ENCODE measurements at places on chromosomes 16 and 17.

DNA sequence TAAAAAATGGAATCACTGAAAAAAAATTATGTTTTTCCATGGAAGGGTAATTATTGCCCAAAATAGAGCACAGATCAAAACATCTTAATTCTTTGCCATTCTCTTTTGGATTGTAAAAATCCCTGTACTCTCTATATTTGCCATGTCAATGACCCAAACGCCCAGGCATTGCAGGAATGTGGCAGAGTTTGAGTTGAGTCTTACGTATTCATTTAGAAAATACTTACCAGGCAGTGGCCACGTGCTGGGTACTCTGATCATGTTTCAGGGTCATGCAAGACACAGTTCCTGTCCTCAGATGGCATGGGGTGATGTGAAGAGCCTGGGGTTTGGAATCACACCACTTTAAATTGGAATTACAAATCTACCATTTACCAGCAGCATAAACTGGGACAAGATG, 267.7 kb downstream of the ABCC12 start:
- DNase-seq: no peak

DNA sequence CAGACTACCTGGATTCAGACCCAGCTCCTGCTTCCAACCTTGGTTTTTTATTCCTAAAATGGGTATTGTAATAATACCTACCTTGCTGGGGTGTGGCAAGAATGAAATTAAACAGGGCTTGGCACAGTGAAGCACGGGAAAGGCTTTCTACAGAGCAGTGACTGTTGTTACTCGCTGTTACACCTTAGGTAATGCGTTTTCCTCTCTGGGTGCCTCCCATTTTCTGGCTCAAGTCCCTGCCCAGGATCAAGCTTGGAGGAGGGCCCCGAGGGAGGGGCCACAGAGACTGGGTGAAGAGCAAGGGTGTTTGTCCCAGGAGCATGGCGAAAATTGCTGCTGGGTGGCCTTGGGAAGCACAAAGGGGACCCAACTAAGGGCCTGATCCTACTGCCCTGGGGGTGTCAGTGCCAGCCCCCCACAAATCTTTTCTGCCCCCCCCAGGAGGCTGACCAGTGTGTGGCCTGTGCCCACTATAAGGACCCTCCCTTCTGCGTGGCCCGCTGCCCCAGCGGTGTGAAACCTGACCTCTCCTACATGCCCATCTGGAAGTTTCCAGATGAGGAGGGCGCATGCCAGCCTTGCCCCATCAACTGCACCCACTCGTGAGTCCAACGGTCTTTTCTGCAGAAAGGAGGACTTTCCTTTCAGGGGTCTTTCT, 13.3 kb downstream of the MIEN1 start:
- no peak for DNase-seq

DNA sequence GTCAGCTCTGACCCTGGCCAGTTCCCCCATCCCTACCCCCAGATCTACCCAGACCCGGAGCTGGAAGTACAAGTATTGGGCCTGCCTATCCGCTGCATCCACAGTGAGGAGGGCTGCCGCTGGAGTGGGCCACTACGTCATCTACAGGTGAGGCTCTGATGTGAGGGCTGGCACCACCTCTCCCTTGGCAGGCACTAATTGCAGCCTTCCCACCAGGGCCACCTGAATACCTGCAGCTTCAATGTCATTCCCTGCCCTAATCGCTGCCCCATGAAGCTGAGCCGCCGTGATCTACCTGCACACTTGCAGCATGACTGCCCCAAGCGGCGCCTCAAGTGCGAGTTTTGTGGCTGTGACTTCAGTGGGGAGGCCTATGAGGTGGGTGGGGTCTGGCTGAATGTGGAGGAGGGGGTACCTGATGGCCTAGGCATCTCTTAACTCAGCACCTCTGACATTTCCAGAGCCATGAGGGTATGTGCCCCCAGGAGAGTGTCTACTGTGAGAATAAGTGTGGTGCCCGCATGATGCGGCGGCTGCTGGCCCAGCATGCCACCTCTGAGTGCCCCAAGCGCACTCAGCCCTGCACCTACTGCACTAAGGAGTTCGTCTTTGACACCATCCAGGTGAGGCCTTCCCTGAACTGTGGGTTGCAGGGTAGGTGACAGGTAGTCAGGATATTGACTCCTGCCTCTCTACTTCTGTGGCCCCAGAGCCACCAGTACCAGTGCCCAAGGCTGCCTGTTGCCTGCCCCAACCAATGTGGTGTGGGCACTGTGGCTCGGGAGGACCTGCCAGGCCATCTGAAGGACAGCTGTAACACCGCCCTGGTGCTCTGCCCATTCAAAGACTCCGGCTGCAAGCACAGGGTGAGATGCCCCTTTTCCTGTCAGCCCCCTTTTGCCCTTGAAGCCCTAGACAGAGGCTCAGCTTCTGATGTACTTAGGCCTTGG, 4.3 kb downstream of the TRAF4 start:
- DNase-seq: no peak

- DNase-seq: no peak
Observed at GRCh38 chr17:689556-690275, 24.9 kb downstream of the VPS53 start.

GRCh38 chr17:10178506-10178991, 19.9 kb downstream of the GAS7 start:
- DNase-seq: no peak

DNA sequence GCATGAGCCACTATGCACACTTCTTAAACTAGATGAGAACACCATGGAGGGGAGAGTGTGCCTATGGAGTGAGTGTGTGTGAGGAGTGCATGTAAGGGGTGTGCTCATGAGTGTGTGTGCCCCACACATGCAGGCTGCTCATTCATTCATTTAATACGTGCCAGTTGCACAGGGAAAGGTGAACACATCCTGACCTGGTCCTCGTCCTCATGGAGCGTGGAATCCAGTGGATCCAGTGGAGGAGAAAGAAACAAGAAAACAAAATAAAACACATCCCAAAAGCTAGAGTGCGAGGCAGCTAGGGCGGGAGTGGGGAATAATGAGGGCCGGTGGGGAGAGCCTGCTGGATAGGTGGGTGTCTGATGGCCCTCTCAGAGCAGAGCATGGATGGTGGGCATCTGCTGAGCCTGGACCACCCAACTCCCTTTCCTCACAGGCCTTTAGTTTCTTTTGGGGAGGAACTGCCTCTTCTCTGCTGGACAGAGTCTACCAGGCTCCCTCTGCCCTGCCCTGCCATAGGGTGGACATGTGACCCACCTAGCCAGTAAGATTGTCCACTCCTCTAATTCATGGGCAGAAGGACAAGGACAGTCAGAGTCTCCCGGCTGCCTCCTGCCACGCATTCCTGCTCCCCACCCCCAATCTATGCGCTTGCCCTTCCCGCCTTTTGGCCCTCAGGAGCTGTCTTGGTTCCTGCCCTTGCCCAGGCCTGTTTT, 204.3 kb downstream of the RAB11FIP4 start:
- DNase-seq: no peak

DNA sequence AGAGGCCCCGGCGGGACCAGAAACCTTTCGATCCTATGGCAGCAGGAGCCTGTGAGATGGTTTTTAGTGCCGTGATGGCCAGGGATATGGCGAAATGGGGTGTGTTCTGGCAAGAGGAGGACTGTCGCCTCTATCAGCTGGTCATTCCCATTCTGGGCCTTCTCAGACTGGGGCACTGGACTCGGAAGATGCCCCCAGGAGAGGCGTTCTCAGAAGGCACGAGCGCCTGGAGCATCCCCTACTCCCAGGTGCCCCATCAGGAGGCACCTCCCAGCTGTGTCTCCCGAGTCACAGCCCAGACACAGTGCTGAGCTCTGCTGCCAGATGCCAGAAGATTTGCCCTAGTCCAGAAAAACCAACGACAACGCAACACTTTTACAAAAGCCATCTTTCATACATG, 54.6 kb upstream of the ENDOV start:
- DNase-seq: no peak

DNA sequence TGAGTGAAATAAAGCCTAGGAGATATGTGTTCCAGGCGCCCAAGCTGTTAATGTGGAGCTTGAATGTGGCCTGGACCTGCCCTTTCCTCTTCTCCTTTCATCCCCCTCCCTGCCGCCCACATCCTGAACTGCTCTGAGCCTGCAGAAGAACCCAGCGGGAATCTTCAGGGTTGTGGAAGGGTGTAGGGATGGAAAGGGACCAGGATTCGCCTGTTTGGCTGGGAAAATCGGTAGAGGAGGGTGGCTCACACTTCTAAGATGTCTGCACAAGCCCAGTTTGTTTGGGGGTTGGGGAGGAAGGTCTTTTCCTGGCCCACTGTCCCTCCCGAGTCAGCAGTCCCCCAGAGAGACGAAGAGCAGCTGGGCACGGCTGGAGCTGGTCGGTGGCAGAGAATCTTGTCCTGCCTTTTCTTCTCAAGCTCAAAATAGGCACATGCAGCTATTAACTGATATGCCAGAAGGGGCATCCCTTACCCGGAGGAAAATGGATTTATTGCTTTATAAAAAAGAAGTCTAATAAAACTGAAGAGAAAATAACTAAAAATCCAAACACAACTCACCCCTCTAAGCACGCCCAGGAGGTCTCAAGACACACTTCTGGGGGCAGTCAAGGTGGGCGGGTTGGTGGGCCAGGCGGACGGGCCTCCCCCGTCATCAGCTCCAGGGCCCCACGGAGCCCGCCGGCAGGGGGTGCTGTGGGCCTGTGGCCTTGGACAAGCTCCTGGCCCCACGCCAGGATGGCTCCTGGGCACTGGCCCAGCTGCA, 11.5 kb upstream of the PITPNA start:
- DNase-seq: peak; percentile 64
